Chondrocyte (in vitro differentiated cells): ENCODE measurements at places on chromosomes 5 and 9.
A peak's percentile ranks its signal among the peaks of the same experiment; 100 is the strongest.

GRCh38 chr9:135612437-135612836 is 26.9 kb downstream of the GLT6D1 start:
- peak; percentile 77 for DNase-seq

DNA sequence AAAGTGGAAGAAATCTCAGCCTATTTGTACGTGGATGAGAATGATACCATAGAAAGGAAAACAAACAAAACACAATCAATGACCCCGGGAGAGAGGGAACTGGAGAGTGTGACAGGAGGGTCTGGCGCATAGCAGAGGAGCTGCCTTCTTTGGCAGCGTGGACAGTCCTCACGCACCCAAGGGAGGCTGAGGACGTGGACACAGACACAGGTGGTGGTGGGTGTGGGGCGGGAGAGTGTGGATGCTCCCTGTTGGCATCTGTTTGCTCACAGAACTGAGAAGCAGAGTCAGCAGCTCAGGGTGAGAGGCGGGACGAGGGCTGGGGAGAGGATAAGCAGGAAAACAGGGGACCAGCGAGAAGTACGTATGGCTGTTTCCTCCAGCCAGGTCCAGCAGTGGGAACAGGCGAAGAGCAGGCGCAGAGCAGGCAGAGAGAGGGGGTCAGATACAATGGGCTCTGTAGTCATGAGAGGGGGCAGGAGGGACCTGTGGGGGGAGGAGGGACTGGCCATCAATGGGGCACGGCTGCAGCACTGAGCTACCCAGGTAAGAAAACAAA is 10.0 kb downstream of the CMBL start:
- no peak for DNase-seq

GRCh38 chr5:111367115-111367514 is 142.9 kb downstream of the CAMK4 start:
- DNase-seq = no peak

DNA sequence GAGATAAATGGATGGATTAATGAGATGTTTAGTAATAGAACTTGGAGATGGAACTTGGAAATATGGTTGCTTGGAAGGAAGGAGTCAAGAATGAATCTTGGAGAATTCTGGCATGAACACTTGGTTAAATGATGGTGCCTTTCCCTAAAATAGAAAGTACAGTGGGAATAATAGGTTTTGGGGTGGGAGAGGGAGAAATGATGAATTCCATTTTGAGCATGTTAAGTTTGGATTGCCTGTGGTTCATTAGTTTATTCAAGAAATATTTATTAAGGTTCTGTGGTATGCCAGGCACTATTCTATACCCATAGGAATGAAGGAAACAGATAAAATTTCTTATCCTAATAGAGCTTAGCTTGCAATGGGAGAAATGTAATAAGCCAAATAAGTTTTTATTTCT is 58.4 kb downstream of the PBX3 start:
- no peak for DNase-seq

- no peak for DNase-seq
Observed at GRCh38 chr5:165334201-165334600, 1828.8 kb downstream of the MAT2B start.

GRCh38 chr5:165066751-165067385 is 1561.4 kb downstream of the MAT2B start:
- DNase-seq = no peak

DNA sequence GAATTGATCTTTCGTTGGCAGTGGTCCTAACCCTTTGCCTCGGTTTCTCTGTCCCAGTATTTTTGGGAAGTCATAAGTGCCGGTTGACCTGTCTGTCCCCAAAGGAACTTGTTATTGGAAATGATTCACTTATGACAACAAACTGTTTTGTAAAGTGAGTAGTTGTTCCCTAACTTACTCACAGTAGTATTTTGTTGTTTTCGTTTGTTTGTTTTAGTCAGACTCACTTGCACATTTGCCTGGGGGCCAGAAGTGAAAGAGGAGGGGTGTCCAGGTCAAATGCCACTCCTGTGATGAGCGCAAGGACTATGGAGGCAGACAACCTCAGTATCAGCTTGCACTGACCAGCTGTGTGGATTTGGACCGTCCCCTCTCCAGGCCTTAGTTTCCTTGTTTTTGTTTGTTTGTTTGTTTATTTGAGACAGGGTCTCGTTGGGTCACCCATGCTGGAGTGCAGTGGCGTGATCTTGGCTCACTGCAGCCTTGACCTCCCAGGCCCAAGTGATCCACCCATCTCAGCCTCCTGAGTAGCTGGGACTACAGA is 47.3 kb downstream of the ANKRD55 start:
- no peak for DNase-seq

DNA sequence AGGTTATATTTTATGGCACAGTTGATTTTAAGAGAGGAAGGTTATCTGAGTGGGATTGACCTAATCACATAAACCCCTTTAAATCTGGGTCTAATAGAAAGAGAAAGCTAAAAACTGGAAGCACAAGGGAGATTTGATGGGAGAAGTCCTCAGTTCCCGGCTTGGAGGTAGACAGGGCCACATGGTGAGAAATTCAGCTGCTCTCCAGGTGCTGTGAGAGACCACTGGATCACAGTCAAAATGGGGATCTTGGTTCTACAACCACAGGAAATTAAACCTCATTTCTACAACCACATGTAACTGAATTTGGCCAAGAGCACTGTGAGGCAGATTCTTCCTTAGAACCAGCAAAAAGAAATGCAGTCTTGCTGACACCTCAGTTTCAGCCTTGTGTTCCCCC is 2352.7 kb downstream of the MAT2B start:
- DNase-seq = no peak

- DNase-seq = no peak
Observed at GRCh38 chr5:115657881-115658233, 32.0 kb upstream of the TMED7 start.

DNA sequence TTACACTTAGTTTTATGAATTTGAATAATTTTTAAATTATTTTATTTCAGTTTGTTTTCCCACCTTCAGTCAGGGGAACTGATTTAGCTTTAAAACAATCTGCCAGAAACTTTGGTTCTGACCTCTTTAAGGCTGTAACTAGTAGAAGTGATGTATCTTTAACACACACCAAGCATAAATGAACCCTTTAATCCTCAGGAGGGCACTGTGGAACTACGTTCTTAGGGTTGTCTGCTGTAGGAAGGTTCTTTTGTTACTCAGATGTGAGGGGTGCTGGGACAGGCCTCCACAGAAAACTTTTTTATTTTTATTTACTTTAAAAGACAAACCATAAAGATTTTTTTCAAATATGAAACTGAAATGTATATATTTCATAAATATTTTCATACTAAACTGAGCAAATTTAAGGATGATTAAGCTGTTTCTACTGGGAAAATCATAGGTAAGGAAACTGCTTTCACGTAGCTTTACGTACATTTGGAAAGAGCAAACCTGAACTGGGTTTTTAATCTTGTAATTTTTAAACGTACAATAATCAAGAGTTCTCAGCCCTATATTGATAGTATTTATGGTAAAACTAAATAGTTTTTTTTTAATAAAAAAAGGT is 5.3 kb downstream of the KLF4 start:
- DNase-seq = no peak
